ENCODE measurements at places on chromosomes 4 and X.

DNA sequence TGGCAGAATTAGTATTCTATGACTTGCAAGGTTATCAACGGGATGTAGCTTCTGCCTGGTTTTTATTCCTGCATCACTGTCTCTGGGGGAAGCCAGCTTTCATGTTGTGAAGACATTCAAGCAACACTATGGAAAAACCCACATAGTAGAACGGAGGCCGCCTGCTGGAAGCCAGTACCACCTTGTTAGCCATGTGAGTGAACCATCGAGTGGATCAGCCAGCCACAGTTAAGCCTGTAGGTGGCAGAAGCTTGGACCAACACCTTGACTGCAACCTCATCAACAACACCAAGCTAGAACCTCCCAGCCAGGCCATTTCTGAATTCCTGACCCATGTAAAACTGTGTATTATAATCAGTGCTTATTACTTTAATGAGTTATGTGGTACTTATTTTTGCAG lies 538.2 kb downstream of the KCNIP4 start:
- no peak for DNase-seq

- DNase-seq, result peak; percentile 45
Measured at GRCh38 chr4:38449506-38450174, 214.4 kb upstream of the KLF3 start.

GRCh38 chrX:8043546-8043945 lies 116.3 kb upstream of the PNPLA4 start:
- DNase-seq, result no peak

DNA sequence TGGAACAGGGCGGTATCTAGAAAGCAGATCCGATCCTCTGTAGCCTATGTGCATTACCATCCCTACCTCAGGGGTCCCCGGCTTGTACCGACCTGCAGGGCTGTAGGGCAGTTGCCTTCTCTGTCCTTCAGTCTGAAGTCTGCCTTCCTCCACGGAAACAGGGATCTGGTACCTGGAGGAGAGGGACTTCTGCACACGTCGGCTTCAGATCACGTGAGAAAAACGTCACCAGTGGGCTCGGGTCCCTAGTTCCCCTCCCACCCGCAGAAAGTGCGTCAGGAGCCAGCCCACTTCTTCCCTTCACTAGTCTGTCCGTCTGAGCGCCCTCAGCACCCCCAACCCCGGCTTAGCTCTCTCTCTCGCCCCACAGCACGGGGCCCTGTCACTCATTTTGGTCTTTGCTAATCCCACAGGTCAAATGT lies at the start of gene TCEAL5:
TCEAL5 (minus strand) TSS at position 170 of the 422 bp plus-strand sequence. CDS start 2,187 bp downstream, outside the sequence.
- no peak for DNase-seq

GRCh38 chr4:40314951-40315350 lies 20.2 kb upstream of the CHRNA9 start:
- DNase-seq, result no peak

GRCh38 chr4:76984127-76984526 lies 34.6 kb downstream of the SEPTIN11 start:
- peak; percentile 74 for DNase-seq

DNA sequence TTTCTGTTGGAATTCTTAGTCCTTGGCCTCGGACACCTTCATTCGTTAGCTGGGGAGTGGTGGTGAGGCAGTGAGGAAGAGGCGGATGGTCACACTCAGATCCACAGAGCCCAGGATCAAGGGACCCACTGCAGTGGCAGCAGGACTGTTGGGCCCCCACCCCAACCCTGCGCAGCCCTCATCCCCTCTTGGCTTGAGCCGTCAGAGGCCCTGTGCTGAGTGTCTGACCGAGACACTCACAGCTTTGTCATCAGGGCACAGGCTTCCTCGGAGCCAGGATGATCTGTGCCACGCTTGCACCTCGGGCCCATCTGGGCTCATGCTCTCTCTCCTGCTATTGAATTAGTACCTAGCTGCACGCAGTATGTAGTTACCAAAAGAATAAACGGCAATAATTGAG lies 23.4 kb downstream of the PIGG start:
- DNase-seq, result no peak

GRCh38 chr4:168849997-168850396 lies 160.1 kb downstream of the CBR4 start:
- DNase-seq, result no peak

DNA sequence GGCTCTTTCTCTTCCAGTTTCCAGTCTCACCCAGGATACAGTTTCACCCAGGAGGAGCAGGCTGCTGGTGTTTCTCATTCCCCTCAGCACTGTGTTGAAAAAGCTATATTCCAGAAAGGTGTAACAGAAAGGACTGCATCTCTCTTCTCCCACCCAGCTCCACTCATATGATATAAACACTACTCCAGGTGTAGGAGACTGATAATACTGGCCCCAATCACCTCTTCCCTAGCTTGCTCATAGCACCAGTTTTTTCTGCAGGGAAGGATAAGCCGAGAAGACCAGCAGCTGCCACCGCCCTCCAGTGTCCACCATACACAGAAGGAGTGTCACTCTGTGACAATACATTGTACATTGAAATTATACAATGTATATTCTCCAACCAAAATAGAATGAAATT lies 105.5 kb upstream of the STK26 start:
- DNase-seq, result no peak

GRCh38 chrX:133913658-133914388 lies 71.6 kb downstream of the GPC3 start:
- DNase-seq, result no peak

GRCh38 chr4:148441986-148442831 lies at the start of gene NR3C2:
Gene NR3C2 (minus strand): TSS chr4:148442414.
- DNase-seq, result peak; percentile 97

- no peak for DNase-seq
Measured at GRCh38 chr4:69731847-69732246, 28.6 kb downstream of the SULT1B1 start.

GRCh38 chr4:169225812-169226211 lies 44.9 kb downstream of the SH3RF1 start:
- DNase-seq, result no peak

DNA sequence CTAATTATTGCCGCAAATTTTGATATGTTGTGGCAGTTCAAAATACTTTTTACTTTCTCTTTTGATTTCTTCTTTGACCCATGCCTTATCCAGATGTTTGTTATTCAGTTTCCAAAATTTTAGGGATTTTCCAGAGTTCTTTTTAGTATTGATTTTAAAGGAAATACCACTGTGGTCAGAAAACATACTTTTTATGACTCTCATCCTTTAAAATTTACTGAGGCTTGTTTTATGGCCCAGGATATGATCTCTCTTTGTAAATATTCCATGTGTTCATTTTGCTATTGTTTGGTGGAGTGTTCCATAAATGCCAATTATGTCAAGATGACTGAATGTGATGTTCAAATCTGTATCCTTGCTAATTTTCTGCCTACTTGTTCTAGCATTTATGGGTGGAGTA lies 272.3 kb upstream of the DIPK2B start:
- peak; percentile 84 for DNase-seq

- DNase-seq, result no peak
Measured at GRCh38 chrX:39772057-39772832, 325.5 kb downstream of the BCOR start.

- no peak for DNase-seq
Measured at GRCh38 chr4:184838249-184839074, 12.7 kb upstream of the ACSL1 start.

- DNase-seq, result no peak
Measured at GRCh38 chrX:147953976-147954375, 27.2 kb upstream of the FMR1NB start.

DNA sequence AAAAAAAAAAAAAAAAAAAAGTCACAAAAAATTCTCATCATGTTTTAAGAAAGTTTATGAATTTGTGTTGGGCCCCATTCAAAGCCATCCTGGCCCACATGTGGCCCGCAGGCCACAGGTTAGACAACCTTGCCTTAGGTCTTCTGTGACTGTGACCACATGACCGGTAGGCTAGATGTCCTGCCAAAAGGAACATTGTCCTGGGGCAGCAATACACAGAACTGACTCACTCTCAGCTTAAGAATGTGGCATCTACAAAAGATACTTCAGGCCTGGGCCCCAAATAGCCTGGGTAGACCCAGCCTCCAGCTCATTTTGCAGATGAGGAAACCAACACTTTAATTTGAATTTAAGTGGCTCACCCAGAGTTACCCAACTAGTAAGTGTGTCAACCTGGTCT lies 10.0 kb downstream of the AWAT2 start:
- DNase-seq, result peak; percentile 13

- peak; percentile 80 for DNase-seq
Measured at GRCh38 chrX:23742174-23742696, 841 bp downstream of the ACOT9 start.

- no peak for DNase-seq
Measured at GRCh38 chr4:41744572-41745291, 3.8 kb downstream of the PHOX2B start.

DNA sequence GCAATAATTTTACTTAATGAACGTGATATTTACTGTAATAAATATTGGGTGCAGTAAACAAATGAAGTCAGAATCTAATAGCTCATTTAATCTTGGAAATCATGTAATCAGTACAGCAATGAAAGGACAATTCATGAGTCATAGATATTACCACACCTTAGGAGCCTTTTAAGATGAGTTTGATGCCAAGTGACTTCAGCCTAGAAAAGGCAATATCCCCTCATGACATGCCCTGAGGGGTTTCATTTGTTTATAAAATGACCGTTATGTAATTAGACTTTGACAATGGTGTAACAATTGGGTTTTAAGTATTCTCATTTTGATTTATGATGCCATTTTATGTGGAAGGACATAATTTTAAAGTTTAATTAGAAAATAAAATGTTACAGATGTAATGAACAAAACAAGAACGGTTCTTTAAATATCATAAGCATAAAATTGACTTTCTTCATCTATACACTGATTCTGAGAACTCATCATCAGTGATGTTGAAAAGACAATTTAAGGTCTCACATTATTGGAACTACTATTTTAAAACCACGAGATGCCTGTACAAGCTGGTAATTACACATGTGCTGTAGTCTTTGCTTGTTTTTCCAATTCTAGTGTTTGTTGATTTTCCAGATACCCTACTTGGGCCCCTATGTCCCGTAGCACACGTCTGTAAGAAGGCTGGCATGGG lies 5.0 kb downstream of the FGF2 start:
- DNase-seq, result peak; percentile 45

All from AG10803 (cell line).